ENCODE measurements at places on chromosomes 11 and 22.

GRCh38 chr11:15535414-15535813 is 420.7 kb downstream of the INSC start:
- no peaks in the 10 kb centered on the region for H3K36me3 ChIP-seq
- H3K27ac ChIP-seq, result no peak overlapping the region
- H3K4me3 ChIP-seq, result no peak overlapping the region
- DNase-seq, result no peak

DNA sequence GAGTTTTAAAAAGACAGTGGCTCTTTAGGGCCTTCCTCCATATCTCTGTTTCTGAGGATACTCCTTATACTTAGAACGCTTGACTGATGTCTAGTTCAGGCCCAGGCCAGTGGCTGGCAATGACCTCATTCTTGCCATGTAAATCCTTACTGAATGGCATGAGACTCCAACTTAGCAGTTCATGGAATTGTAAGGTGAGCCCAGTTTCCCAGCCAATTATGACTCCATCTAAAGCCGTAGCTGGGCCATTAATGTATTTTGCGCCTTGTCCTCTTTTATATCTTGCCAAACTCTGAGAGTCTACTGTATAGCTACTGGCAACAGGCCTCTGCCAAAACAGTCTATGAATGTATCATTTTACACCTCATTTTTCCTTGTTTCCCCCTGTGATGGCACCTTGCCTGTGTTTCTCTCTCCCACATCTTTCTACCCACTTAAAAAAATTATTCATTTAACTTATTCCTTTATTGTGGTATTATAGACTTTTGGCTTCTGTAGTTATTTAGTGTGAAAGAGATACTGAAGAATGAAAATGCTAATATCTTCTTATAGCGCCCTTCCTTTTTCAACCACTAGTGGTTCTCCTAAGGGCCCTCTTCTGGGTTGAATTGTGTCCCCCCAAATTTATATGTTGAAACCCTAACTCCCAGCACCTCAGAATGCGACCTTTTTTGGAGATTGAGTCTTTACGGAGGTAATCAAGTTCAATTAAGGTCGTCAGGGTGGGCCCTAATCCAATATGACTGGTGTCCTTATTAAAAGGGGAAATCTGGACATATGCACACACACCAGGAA is 67.4 kb downstream of the ZNRF3 start:
- peak overlapping the region; percentile 33 for H3K27ac ChIP-seq
- H3K4me1 ChIP-seq, result peaks cover 35% of the 10 kb centered on the region
- H3K36me3 ChIP-seq, result no peaks in the 10 kb centered on the region
- no peaks in the 10 kb centered on the region for H3K27me3 ChIP-seq
- H3K4me3 ChIP-seq, result no peak overlapping the region
- no peak for DNase-seq

GRCh38 chr11:44637487-44637886 is 72.0 kb downstream of the CD82 start:
- H3K4me3 ChIP-seq, result no peak overlapping the region
- no peaks in the 10 kb centered on the region for H3K4me1 ChIP-seq
- no peak overlapping the region for H3K27ac ChIP-seq
- DNase-seq, result no peak
- no peaks in the 10 kb centered on the region for H3K36me3 ChIP-seq

DNA sequence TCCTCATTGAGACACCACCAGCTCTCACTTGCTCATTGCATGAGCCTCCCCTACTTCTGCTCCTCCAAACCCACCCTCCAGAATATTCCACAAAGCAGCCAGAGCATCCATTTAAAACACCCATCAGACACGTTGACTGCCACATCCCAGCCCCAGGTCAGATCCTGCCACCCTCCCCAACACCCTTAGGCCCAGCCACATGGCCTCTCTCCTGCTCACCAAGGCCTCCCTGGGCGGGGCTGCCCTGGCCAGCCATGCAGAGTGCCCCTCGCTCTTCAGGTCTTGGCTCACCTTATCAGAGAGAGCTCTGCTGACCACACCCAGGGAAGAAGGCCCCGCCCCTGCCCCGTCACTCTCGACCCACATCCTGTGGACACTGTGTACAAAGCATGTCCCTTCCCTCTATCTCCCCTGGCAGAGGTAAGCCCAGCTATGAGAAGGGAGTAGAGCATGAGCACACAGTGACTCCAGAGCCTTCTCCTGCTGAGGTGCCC is 106.8 kb downstream of the MICAL3 start:
- H3K27me3 ChIP-seq, result no peaks in the 10 kb centered on the region
- no peaks in the 10 kb centered on the region for H3K36me3 ChIP-seq
- no peak overlapping the region for H3K4me3 ChIP-seq
- H3K4me1 ChIP-seq, result peaks cover 3% of the 10 kb centered on the region

GRCh38 chr11:92656783-92657182 is 312.7 kb upstream of the MTNR1B start:
- no peak for DNase-seq
- no peak overlapping the region for H3K27ac ChIP-seq
- no peaks in the 10 kb centered on the region for H3K36me3 ChIP-seq
- H3K27me3 ChIP-seq, result no peaks in the 10 kb centered on the region

GRCh38 chr11:62428871-62429560 is 10.2 kb downstream of the SCGB1A1 start:
- H3K4me3 ChIP-seq, result no peak overlapping the region
- no peak for DNase-seq
- H3K4me1 ChIP-seq, result peaks cover 12% of the 10 kb centered on the region
- H3K36me3 ChIP-seq, result no peaks in the 10 kb centered on the region
- H3K27me3 ChIP-seq, result no peaks in the 10 kb centered on the region

DNA sequence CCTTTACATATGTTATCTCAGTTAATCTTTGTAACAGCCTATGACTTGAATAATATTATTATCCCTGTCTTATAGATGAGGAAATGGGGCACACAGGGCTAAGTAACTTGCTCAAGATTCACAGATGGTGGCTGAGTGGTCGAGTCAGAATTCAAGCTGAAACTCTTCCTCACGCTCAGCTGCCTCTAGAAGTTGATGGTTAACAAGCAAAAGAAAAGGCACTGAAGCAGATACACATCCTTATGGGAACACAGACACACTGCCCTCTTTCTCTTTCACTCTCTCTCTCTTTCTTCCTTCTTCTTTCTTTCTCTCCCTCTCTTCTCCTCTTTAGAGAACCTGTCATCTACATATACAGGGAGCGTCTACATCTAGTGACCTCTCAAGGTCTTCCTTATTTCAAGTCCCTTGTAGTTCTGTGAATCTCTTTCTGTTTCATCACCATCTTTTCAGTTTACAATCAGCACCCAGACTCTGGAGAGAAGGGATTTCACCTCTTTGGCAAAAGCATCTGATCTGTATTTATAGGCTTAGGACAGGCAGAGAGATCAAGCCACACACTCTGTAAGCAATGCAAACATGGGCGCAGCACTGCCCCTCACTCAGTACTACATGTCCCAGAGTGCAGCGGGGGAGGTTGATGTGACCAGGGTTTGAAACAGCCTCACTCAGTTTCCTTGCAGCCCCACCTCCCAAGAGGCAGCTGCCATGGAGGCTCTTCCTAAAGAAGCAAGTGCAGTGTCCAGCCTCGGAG is 75.7 kb downstream of the GRAMD1B start:
- no peaks in the 10 kb centered on the region for H3K27me3 ChIP-seq
- no peak for DNase-seq
- no peak overlapping the region for H3K4me3 ChIP-seq
- no peaks in the 10 kb centered on the region for H3K4me1 ChIP-seq

- no peak overlapping the region for H3K27ac ChIP-seq
- no peaks in the 10 kb centered on the region for H3K4me1 ChIP-seq
- no peak overlapping the region for H3K4me3 ChIP-seq
- no peak for DNase-seq
Measured at GRCh38 chr11:6156628-6157359, 13.3 kb downstream of the OR52B2 start.

DNA sequence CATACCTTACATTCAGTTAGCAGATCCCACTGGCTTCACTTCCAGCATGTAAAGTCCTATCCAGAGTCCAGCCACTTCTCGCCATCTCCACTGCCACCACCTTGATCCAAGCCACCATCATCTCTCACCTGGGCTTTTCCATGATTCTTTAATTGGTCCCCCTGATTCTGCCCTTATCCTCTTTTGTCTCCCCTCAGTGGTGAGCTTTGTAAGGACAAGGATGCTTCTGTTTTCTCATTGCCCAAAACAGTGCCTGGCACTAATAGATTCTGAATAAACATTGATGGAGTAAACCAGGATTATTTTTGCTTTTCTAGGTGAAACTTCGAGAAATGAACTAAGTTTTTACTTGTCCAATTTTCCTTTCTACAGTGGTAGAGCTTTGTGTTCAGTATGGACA is 4.4 kb downstream of the POLA2 start:
- no peaks in the 10 kb centered on the region for H3K4me1 ChIP-seq
- peaks cover 8% of the 10 kb centered on the region for H3K36me3 ChIP-seq
- DNase-seq, result no peak
- no peak overlapping the region for H3K4me3 ChIP-seq
- H3K27me3 ChIP-seq, result no peaks in the 10 kb centered on the region

- DNase-seq, result no peak
- H3K27me3 ChIP-seq, result no peaks in the 10 kb centered on the region
- no peaks in the 10 kb centered on the region for H3K36me3 ChIP-seq
- H3K4me1 ChIP-seq, result peaks cover 3% of the 10 kb centered on the region
- no peak overlapping the region for H3K4me3 ChIP-seq
Measured at GRCh38 chr11:92302770-92303169, 78.2 kb downstream of the FAT3 start.

- no peaks in the 10 kb centered on the region for H3K36me3 ChIP-seq
- no peaks in the 10 kb centered on the region for H3K4me1 ChIP-seq
- no peak overlapping the region for H3K27ac ChIP-seq
- H3K27me3 ChIP-seq, result no peaks in the 10 kb centered on the region
Measured at GRCh38 chr11:88709567-88709966, 356.2 kb downstream of the GRM5 start.

DNA sequence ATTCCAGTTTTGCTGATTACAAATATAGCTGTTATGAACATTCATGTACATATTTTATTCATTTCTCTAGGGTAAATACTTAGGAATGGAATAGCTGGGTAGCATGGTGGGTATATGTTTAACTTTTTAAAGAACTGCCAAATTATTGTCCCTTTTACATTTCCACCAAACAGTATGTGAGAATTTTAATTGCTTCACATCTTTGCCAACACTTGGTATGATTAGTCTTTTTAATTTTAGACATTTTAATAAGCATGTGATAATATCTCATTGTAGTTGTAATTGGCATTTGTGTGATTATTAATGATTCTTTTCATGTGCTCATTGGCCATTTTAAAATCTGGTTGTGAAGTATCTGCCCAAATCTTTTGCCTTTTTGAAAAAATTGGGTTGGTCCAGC is 72.6 kb upstream of the SORL1-AS1 start:
- peaks cover 16% of the 10 kb centered on the region for H3K4me1 ChIP-seq
- H3K27me3 ChIP-seq, result no peaks in the 10 kb centered on the region
- no peak overlapping the region for H3K27ac ChIP-seq

- H3K27ac ChIP-seq, result peak overlapping the region; percentile 81
- H3K4me1 ChIP-seq, result peaks cover 56% of the 10 kb centered on the region
- no peaks in the 10 kb centered on the region for H3K27me3 ChIP-seq
- H3K4me3 ChIP-seq, result peak overlapping the region; percentile 60
- no peaks in the 10 kb centered on the region for H3K36me3 ChIP-seq
- DNase-seq, result peak; percentile 58
Measured at GRCh38 chr11:96306933-96307775, 35.8 kb downstream of the MAML2 start.

DNA sequence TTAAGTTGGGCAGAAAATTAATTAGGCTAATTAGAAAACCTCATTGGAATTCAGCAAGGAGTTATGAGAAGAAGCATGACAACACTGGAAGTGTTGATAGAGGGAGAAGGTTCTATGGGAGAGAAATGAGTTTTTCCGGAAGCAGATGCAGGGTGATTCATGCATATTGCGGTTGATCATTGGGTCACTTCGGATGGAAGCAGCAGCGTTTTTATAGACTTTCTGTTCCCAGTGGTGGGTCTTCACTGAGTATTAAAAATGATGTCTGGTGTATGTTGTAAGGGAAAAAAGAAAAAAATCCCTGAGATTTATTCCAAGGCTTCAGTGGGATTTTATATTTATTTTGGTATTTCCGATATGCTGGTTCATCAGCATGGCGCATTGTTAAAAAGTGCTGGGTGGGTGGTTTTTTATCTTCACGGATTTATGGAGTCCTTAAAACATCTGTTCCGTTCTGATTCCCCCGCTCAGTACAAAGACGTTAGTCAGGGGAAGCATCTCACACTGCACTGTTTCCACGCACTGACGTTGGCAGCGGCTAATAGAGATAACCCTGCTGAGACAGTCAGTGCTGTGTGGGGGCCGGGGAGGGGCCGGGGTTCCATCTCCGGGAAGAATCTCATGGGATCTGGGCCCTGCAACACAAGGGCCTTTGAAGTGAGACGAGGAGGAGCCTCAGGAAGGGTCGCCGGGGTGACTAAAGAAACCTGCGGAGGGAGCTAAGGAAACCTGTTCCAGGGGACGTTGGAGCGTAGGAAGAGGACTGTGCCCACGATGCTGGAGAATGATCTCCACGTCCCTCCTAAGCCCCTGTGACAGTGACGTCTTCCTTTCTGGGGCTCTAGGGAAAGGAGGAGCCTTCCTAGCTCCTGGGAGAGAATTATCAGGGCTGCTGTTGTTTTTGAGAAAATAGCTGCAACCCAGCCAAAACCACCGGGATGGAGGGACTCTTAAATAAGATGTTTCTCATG is 390.0 kb downstream of the NTM start:
- DNase-seq, result no peak
- no peak overlapping the region for H3K4me3 ChIP-seq
- H3K27ac ChIP-seq, result no peak overlapping the region
- H3K4me1 ChIP-seq, result no peaks in the 10 kb centered on the region

GRCh38 chr11:88300888-88301487 is 36.5 kb downstream of the CTSC start:
- no peaks in the 10 kb centered on the region for H3K4me1 ChIP-seq
- DNase-seq, result no peak
- H3K4me3 ChIP-seq, result no peak overlapping the region
- no peaks in the 10 kb centered on the region for H3K27me3 ChIP-seq

GRCh38 chr22:38417252-38418060 is 37.5 kb downstream of the KCNJ4 start:
- H3K27ac ChIP-seq, result no peak overlapping the region
- peak; percentile 51 for DNase-seq
- no peaks in the 10 kb centered on the region for H3K27me3 ChIP-seq
- H3K36me3 ChIP-seq, result no peaks in the 10 kb centered on the region
- H3K4me3 ChIP-seq, result no peak overlapping the region

DNA sequence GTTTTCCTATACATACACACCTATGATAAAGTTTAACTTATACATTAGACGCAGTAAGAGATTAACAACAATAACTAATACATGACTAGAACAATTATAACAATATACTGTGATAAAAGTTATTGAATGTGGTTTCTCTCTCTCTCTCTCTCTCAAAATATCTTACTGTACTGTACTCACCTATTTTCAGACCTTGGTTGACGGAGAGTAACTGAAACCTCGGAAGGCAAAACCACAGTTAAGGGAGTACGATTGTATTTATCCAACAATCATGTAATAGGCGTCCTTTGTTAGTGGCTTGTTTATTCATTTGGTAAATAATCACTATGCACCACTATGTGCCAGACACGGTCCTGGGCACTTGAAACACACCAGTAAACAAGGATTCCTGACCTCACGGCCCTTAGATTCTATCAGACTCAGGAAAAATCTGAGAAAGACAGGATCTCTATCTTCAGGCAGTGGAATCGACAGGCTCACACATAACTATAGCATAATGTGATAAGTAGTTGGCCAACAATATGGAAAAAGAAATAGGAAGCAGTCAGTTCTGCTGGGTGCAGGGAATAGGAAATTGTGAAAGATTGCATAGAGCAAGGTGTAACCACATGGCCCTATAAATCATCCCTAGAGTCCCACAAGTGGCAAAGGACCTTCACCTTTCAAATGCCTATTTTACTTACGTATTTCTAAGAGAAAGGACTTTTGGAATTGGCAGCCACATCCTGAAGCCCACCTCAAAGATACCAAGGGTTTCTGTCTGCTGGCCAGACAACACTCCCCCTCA is 12.0 kb downstream of the ETS1 start:
- no peaks in the 10 kb centered on the region for H3K27me3 ChIP-seq
- H3K4me3 ChIP-seq, result no peak overlapping the region
